Fibroblast of the aortic adventitia (primary cell): ENCODE measurements at places on chromosomes 1 and 21. TPM values are rescaled to one million over a fixed set of nuclear protein-coding genes. Genes with fewer than 3 reads are reported as not detected.
A peak's percentile ranks its signal among the peaks of the same experiment; 100 is the strongest.

- no peak for DNase-seq
These were observed 116.0 kb downstream of the ASTN1 start for GRCh38 chr1:177048314-177049069.

DNA sequence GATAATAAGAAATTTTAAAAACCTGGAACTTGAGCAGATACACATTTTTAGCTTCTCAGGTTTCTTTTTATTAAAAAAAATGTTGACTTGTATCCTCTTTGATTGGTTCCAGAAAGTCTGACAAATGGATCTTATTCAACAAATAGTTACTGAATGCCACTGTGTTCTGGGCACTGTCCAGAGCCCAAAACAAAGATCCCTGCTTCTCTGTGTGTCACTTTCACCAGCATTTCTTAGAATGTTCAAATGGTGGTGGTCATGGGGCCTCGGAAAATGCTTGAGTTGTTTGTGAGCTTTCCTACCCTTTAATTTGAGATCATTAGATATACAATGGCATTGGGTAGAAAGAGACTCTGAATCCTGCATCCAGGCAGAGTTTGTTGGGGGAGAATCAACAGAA lies 19.9 kb downstream of the ACTN2 start:
- DNase-seq = no peak

DNA sequence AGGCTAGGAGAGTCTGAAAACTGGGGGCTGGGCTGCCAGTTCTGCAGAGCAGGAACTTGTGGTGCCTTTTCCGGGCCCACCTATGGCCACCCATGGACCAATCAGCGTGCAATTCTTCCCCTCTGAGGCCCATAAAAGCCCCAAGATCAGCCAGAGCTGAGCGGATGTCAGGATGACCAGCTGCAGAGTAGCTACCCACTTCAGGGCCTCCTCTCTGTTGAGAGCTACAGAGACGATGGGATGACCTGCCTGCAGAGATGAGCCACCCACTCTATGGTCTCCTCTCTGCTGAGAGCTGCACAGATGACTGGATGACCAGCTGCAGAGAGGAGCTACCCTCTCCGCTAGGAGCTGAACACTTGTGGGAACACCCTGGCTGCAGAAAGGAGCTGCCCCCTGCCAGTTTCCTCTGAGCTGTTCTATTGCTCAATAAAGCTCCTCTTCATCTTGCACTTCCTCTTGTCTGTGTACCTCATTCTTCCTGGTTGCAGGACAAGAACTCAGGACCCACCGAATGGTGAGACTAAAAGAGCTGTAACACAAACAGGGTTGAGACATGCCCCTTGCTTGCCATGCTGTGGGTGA lies 12.8 kb upstream of the AADACL4 start:
- no peak for DNase-seq

GRCh38 chr1:243735457-243735856 lies 114.6 kb downstream of the AKT3 start:
- DNase-seq = no peak

- DNase-seq = no peak
These were observed at the start of gene C1QA for GRCh38 chr1:22636353-22636752. TSS of gene C1QA (plus strand) at chr1:22636628. CDS start at chr1:22637617, 989 bp downstream.

GRCh38 chr21:42829417-42829816 lies 49.9 kb downstream of the WDR4 start:
- no peak for DNase-seq

DNA sequence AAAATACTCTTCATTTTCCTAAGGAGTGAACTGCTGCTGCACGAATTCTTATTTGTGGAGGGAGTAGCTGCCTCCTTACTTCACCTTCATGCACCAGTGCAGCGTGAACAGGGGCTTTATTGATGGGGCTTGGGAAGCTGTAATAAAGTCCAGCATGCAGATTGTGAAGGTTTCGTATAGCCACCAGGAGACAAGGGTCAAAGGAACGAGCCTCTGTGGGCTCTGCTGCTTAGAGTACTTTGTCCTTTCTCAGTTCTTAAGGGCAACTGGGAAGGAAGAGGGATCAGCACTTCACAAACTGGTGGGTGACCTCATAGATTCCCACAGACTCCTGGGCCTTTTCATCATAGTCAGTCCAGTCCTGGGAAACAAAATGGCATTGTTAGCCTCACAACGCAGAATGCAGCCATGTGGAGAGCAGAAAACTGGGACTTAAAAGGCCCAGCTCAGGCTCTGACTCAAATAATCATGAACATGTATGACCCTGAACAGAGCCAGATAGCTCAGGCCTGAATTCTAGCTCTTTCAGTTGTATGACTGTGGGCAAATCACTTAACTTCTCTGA lies 6.0 kb downstream of the CZIB start:
- DNase-seq = no peak

DNA sequence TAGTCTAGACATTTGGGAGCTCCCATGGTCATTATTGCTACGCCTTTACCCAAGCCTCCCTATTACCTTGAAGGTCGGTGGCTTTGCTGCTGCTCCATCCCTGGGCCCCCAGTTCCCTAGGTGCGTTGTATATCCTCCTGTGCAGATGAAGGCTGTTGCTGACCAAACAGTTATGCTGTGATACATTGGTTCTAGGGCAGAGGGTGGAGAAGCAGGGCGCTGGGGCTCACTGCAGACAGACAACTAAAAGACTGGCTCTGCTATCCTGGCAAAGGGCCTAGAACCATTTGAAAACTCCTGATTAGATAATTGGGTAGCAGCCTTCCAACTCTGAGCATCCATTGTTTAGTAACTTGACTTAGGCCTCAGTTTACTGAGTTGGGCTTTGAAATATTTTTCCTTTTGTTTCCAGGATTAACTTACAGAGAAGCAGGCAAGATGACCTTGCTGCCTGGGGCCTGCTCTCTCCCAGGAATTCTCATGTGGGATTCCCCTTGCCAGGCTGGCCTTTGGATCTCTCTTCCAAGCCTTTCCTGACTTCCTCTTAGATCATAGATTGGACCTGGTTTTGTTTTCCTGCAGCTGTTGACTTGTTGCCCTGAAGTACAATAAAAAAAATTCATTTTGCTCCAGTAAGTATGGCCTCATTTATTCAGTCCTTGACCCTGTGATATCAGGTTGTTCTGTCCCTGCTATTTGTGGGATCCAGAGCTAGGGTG lies 15.5 kb downstream of the CHI3L2 start:
- no peak for DNase-seq

DNA sequence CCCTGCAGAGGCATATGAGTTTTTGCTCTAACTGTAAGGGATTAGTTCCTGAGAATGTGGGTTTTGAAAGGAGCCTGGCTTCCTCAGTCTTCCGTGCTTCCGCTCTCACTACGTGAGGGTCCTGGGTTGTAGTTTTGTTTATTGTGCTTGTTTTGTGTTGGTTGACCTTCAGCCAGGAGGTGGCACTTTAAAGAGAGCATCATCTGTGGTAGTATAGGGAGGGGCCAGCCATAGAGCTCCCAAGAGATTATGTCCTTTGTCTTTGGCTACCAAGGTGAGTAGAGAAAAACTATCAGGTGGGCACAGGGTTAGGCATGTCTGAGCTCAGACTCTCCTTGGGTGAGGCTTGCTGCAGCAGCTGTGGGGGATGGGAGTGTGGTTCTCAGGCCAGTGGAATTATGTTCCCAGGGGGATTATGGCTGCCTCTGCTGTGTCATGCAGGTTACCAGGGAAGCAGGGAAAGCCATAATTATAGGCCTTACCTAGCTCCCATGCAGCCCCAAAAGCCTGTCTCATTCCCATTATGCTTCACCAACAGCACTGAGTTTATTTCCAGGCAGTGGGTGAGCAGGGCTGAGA lies 23.5 kb downstream of the CYP4B1 start:
- DNase-seq = no peak

ST6GALNAC5 gene
- 0.09 TPM in 1 of 2 replicates, not detected in the other for total RNA-seq

DNA sequence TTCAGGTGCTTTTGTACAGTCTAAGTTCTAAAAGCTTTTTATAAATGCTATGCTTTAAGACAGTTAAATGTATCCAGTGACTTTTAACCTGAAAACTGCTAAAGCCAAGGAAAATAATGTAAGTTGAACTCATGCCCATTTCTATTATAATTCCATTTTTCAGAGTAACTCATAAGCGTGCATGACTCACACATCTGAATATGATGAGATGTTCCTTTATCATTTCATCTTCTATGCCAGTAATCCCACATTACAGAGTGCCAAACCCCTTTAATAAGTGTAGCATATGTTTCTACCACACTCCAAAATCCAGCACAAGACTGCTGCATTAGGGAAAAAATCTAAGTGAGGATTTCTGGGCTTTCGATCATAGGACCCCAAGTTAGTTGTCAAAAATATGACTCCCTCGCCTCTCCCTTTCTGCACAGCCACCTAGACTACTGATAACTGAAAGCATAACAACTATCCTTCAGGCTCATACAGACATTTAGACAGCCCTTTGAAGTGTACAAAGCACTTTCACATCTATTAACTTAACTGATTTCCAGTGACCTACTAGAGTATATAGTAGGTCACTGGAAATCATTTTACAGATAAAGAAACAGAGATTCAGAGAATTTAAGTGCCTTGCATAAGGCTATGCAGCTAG lies 45.3 kb downstream of the JAK1 start:
- peak; percentile 87 for DNase-seq

TTC34 gene
- total RNA-seq = 0.27 and 0.41 TPM in 2 replicates

TNFAIP8L2 gene
- total RNA-seq = not detected in 2 replicates

DNA sequence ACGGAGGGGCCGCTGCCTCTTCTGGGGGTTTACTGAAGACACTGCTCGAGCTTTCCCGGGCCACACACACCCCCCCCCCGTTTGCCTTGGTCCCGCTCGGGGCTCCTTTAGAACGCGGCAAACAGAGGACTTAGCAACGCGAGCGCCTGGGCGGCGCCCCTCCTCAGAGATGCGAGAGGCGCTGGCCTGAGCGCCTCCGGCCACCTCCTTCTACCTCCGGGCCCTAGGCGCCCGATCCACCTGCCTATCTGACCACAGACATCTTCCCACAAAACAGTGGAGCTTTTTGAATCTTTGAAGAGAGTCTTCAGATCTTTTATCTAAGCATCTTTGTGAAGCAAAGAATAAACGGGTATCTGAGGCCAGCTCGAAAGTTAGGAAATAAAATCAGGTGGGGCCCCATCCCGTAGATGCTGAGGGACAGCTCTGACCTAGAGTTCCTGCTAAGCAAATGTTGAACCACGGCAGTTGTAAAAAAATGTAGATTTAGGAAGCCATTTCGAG lies 436 bp upstream of the TTLL7 start:
- peak; percentile 75 for DNase-seq
